Activated T-helper 9 cell treated with anti-CD3 and anti-CD28 coated beads, Interleukin-2, amount 50 U/mL, for 16 hours (primary cell): ENCODE measurements at places on chromosomes 6 and 20.

DNA sequence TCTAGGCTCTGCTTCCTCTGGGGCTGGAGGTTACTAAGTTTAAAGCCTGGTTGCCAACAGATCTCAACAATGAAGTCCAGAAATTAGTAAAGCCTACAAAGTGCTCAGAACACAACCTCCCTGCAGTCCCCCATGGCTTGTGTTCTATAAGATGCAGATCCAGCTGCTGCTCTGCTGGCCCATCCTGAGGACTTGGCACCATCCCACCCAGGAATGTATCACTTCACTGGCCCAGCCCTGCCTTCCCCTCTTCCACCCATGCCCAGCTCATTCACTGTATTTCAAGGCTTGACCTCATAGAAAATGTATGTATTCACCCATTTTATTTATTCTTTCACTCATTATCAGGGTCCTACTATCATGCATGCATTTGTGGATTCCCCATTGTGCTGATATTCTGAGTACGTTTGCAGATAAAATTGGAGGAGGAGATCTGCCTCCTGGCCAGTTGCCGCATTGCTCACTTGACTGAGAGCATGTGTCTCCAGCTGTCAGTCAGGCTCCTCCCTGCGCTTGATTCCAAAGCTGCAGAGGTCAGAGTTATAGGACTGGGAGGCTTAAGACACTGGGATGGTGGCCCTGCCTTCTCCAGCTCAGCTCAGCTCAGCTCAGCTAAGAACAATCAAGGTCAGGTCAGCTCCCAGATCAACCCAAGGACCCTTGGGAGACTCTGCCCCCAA is 104.8 kb downstream of the MAFB start:
- no peak for DNase-seq

DNA sequence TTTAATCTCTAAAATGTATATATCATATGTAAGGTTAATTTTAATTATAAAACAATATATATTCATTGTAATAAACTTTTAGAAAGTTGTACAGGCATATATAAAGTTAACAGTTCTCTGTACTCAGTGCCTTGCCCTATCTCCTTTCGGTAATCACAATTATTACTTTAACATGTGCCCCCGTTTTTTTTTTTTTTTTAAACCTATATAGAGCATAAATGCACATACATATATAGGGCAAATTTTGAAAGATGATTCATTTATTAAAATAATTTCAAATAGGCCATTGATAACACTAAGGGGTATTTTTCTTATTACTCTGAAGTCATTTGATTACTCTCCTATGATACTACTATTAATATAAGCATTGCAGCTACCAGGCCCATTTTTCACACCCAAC is 1.9 kb downstream of the ASF1A start:
- DNase-seq = no peak

- DNase-seq = no peak
These were observed 106.4 kb upstream of the PDE10A start for GRCh38 chr6:165769401-165769800.

DNA sequence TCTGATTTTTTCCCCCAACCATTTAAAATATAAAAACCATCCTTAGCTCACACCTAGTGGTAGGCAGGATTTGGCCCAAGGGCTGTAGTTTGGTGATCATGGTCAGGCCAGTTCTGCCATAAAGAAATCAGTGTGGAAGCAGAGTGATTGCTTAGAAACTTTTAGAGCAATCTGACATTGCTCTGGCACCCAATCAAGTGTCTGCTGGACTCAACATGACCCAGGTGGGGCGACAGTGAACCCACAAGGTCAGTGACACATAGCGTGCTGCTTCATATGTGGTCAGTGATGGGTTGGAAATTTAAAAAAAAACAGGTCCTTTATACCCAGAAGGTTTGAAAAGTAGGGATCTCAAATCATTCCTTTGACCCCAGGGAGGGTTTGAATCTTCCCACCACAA is 107.9 kb downstream of the BANF2 start:
- no peak for DNase-seq

GRCh38 chr6:111534231-111534751 is 51.3 kb upstream of the REV3L start:
- DNase-seq = no peak

DNA sequence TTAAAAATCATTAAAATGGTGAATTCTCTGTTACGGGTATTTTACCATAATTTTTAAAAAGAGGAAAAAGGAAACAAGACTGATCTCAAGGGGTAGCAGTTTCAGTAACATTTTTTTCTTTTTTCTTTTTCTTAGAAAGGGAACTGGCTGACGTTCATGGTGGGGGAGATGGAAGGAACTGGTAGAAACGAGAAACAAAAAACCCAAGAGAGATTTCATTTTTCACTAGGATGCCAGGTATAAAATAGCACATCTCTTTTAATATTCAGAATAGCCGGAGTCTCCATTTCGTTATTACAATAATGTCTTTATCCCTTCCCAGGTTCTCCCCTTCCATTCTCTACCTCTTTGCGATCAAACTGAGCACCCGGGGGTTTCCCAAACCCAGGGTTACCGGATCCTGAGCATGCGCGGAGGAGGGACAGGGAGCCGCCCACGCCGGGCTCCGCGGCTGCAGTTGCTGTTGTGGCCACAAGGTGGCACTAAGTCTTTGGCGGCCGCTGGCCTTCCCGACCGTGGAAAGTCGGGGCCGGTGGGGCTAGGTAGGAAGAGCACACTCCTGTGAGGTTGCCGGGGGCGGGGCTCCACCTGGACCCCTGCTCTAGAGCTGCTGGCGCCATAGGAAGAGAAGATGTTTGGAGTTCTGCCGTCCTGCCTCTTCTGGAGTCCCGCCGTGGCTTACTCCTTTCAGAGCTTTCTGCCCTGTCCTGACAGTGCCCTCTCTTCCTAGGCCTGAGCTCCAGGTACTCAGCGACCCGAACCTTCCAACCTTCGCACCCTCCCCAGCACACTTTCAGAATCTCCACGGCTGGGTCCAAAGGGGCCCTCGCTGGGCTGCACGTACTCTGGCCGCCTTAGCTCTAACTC is 146.8 kb downstream of the SH3BGRL2 start:
- DNase-seq = peak; percentile 83

DNA sequence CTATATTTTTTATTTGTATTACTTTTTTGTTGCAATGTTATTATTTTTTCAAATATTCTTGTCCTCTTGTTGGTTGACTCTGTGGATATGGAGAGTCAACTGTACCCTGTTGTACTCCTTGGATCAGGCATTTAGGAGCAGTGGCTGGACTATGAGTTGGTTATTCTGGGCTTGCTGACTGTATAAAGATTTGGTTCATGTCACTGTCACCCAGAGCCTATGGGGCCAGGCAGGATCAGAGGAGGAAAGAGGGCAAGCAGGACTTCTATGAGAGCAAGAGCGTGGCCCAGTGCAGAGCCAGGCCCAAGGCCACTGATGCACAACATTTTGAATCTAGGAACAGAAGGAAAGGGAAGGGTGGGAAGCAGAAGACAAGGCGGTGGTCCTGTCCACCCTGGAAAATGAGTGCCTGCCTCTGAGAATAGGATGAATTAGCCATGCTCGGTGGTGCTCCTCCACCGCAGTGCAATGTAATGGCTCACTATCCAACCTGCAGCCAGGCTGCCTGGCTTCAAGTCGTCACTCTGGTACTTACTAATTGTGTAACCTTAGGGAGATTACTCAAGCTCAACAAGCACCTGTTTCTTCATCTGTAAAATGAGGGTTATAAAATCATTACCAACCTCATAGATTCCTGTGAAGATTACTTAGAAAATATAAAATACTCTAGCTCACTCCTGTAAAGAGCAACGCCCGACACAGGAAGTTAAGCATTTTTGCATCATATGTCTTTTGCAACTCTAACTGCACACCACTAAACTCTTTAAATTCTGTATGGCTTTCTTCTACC is 192.1 kb downstream of the KCNQ5 start:
- no peak for DNase-seq

DNA sequence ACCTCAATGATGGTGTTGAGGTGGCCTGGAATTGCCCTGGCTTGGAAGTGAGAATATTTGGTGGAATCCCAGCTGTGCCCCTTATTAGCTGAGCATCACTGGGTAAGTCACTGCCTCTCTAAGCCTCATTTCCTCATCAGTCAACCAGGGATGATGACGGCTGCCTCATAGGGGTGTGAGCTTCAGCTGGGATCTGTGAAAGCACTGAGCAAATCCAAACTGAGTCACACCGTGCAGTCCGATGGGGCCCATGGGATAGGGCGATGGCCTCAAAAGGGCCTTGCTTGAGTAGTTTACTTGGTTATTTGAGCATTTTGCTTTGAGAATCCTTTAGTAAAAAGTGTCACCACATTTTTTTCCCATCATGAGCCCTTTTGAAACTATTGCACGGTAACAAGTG is 1.1 kb downstream of the SLC22A1 start:
- no peak for DNase-seq

GRCh38 chr6:21441386-21441785 is 152.2 kb upstream of the SOX4 start:
- no peak for DNase-seq

- no peak for DNase-seq
These were observed 47.8 kb downstream of the CEP43 start for GRCh38 chr6:167046861-167047495.

DNA sequence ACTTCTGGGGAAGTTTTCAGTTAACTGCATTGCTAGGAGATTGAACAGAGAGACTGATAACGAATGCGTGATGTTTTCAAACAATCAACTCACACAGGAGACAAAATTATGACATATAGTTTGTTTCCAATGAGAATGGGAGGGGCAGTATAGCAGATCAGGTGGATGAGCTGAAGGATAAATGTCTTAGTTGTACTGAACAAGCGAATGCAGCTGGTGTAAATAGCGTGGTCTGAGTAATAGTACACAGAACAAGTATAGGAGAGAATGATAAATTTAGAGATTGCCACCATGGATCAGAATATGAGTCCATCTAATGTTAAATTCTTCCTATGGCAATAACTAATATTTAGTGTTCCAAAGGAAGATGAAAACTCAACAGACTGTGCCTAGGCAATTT is 858.6 kb downstream of the EYS start:
- DNase-seq = no peak

DNA sequence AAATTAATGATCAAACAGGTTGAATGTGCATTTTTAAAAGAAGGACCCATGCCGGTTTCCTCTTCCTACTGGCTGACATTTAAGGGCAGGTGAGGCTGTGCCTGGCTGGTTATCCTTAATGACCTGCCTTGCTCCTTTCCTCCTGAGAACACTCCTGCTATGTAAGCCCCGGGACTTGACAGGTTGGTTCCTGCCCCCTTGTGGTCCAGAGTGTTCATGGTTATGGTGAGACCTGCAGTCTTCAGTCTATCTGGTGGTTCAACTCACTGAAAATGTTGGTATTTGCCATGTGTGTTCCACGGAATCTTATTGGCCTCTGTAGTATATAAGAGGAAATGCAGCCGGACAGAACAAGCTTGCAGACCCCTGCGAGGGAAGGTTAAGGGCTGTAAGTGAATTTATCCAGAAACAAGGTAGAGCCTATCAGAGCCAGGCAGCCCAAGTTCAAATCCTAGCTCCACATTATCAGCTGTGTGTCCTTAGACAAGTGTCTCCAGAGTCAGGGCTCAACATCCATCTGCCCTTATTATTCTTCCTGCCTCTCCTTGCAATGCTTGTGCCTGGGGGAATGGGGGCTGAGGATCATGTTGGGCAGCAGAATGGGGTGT is 5.2 kb upstream of the BPIFA3 start:
- DNase-seq = no peak

- no peak for DNase-seq
These were observed 45.5 kb downstream of the STX11 start for GRCh38 chr6:144195671-144196270.

DNA sequence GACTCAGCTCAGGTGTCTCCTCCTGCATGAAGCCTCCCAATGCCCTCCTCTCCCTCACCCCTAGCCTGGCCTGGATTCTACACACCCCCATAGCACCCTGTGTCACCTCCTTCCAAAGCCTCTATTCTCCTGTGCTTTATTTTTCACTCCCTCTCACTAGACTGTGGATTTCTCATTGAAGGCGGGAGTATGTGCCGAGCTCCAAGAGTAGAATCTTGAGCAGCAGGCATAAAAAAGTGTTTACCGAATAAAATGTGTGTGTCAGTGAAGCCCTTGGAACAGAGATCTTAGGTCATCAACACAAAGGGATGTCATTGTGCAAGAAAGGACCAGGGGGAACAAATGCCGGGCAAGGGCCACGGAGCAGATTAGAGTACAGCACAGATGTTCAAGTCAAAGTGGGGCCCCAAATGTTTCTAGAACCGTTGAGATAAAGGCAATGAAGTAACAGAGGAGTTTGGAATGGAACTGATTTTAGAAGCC is 106.1 kb upstream of the TMEM170B start:
- DNase-seq = no peak

DNA sequence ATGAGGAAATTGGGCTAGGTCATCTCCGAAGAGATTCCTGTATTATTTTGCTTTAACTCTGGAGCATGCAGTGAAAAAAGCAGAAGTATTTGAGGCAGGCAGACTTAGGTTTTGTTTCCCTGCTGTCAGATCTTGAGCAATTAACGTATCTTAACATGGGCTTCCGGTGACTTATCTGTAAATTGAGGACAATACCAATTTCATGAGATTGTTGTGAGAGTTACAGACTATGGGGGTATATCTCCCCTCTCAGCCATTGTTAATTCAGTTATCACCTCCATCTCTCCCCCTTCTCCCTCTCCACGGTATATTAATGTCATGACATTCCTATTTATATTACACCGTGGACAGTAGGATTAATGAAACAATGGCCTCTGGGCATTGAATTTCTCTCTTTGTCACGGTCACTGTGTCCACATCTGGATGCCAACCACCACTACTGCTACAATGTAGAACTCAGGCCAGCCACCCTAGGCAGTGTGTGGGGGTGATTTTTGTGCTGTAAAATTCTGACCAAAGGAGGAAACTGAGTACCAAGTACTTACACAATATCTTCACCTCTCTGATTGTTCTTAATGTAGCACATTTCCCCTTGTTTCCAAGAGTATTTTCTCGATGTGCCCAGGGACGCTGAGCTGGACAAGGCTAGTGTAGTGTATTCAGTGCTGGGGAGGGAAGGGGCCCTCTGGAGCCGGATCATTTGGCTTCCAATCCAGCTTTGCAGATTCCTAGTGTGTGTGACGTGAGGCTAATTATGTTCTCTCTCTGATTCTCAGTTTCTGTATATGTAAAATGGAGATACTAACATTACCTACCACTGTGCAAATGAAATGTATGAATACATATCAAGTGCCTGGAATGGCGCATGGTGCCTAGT is 77.2 kb downstream of the GCNT2 start:
- DNase-seq = no peak

GRCh38 chr6:140774080-140774505 is 1358.6 kb upstream of the GJE1 start:
- DNase-seq = no peak

GRCh38 chr20:22779878-22780277 is 195.5 kb upstream of the FOXA2 start:
- DNase-seq = no peak

GRCh38 chr6:109695468-109695867 is 4.4 kb downstream of the FIG4 start:
- DNase-seq = no peak

DNA sequence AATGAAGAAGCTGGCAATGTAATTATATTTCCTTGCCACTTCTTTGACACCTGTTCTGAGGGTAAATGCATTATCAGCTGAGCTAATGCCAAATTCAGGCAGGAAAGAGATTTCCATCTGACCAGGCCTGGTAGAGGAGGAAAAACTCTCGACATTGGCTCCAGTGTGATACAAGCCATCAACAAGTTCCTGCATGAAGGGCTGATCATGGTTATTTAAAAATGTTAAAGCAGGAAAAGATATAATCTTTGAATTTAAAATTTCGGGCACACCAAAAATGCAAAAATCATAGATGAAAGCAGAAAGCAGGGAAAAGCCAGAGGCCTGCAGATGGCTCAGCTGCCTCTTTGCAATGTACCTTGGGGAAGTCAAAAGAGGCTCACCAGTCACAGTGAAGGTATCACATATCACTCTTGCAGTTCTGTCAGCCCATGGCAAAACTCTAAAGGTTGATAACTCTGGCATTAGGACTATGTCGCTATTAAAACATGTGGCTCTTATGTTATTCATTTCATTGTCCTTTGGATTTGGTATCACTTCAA is 39.1 kb downstream of the LGSN start:
- DNase-seq = no peak
